Activated naive CD4-positive, alpha-beta T cell treated with anti-CD3 and anti-CD28 coated beads, Interleukin-2, amount 50 U/mL, for 72 hours (primary cell): ENCODE measurements at places on chromosomes 13 and 19.

DNA sequence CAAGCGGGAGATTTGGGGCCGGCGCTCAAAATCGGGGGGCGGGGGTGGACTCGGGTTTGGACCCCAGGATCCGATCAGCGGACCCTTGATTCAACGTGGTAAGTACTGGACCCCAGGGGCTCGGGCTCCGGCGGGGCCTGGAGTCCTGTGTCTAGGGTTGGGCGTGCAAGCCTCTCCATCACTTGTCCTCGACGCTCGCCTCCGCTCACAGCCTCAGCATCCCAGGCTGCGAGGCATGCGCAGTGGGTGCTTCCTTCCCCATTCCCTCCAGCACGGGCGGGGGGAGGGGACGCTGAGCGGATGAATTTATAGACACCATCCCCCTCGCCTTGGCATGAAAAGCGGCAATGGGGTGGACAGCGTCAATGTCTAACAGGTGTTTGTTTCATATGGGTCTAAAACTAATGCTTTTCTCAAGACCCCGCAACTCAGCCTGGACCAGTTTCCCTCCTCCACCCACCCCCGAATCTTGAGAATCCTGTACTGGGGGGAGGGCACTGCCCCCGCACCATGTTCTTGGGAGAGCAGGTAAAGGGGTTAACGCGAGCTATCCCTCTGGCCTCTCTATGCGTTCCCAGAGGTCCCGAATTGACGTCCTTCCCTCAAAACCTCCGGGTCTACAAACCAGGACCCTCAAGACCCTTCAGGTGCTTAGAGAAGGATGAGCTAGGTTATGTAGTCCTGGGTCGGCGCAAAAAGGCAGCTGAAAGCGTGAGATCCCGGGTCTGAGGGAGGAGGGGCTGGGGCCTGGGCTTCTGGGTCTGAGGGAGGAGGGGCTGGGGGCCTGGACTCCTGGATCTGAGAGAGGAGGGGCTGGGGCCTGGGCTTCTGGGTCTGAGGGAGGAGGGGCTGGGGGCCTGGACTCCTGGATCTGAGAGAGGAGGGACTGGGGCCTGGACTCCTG, 579 bp downstream of the CPT1C start:
- DNase-seq, result no peak

DNA sequence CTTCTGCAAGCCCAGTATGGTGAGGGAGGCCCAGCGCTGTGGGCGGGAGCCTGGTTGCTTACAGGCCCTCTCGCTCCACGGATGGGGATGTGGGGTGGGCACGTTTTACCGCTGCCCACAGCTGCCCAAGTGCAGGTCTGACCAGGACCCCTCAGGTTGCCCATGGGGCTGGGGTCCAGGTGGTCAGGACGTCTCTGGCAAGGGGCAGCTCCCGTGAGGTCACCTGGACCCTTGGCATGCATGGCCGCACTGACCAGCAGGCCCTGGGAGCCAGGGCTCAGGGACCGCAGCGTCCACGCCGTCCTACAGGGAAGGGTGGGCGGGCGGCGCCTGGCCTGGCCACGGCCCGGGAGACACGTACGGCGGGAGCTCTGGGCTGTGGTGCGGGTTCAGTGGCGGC, 32.8 kb downstream of the GAS6 start:
- DNase-seq, result no peak

DNA sequence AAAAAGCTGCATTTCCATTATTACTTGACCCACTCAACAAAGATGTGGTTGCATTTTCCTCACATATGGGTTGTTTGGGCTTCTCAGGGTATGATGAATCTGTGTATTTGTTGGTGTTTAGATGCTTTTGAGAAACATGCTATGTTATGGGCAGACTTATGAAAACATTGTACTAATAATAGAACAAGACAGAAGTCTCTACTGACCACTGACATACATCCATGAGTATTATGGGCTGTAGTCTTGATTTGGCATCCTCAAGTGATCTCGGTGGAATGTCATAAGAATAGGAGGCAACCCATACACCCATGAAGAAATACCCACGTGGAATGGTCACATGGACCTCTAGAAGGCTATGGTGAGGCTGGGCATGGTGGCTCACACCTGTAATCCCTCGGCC, 36.3 kb upstream of the ABCC4 start:
- DNase-seq, result no peak

- DNase-seq, result no peak
Measured at GRCh38 chr13:89214185-89214584, 1543.0 kb downstream of the SLITRK5 start.

GRCh38 chr19:4717191-4717965, 6.3 kb downstream of the DPP9 start:
- DNase-seq, result no peak

DNA sequence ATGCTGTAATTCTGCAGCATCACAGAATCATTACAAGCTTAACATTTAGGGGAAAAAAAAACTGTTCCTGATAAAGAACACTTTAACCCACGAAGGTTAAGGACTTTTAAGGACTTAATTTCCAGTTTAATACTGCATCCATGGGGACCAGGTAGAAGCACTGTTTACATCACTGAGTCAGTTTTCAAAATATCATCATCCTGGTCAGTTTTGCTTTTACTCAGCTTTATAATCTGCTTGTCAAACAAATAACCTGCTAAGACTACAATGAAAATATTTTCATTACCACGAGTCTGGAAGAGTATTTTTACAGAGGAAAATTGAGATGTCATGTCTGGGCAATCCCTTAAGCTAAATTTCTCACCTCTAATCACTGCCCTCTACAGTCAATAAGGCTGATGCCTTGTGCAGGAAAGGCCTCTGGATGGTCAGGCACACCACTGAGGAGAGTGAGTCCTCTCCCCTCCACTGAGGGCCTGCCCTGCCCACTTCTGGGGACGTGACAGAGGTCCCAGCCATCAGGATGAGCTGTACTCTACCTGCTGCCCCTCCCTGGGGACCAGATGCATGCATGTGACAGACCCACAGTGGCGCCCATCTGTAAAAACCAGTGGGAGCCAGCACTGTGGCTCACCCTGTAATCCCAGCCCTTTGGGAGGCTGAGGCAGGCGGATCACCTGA, 31.0 kb downstream of the FOXO1 start:
- no peak for DNase-seq

- DNase-seq, result no peak
Measured at GRCh38 chr19:40674291-40674690, 16.2 kb downstream of the NUMBL start.

DNA sequence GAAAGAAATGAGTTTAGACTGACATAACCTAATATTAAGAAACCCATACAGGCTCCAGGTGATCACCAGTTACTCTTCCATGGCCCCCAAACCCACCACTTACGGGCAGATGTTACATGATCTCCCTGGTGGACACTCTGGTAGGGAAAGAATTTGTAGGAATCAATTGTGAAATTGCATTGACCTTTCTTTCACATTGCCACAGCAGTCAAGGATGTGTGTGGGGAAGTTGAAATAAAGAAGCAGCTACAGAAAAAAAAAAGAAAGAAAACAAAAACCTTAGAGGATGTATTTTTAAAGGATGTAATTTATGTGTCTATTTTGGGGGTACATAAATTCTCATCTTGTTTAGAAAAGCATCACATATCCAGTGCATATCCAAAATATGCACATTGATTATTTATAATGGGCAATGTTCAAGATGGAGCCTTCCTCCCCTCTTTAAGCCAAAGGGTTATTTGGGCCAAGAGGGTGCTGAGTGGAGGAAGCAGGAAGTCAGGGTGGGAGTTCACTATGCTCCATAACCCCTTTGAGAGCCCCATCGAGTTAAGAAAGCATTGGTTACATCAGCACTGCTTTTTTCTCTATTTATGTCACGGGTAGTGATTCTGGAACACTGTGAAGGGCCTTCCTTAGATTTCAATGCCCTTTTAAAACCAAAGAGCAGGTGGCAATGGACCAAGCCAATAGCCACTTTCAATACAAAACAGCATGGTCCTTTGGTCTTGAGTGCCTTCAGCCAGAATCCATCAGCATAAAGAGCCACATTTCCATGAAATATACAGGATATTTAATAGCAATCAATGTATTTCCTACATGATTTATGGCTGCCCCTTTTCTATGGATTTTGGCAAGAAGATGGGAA, 169.6 kb downstream of the LACC1 start:
- DNase-seq, result no peak

GRCh38 chr19:50331221-50331993, 2.2 kb upstream of the KCNC3 start:
- no peak for DNase-seq

- no peak for DNase-seq
Measured at GRCh38 chr13:109735436-109735966, 50.9 kb downstream of the IRS2 start.

- DNase-seq, result no peak
Measured at GRCh38 chr13:60351855-60352615, 45.0 kb upstream of the TDRD3 start.

GRCh38 chr13:94829837-94830365, 117.6 kb upstream of the SOX21 start:
- no peak for DNase-seq

DNA sequence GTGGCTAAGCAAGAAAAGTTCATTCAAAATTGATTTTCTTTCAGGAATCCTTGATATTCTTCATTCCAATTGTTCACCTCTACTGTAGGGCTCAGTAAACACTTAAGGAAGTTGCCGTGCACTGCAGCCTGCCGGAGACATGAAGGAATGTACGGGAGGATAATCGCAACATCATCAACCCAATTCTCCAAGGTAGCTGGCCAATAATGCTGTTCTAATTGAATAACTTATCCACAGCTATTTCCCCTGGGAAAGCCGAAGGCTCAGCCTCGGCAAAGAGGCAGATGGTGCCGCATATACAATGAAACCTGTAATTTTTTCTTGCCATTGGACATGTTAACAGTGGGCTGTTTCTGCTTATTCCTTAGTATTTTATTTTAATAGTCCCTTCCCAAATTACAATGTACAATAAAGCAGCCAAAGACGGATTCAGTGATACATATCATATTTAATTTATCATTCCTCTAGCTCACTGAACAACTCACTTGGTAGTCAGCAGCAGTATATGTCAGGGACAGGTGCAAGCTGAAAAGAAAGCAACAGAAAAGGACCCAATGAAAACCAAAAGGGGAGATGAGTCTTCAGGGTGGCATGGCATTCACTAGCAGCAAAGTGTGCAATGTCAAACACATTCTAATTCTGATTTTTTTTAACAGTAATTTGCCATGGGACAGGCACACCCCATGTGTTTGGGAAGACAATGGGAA, 420.5 kb upstream of the KLF12 start:
- DNase-seq, result no peak

DNA sequence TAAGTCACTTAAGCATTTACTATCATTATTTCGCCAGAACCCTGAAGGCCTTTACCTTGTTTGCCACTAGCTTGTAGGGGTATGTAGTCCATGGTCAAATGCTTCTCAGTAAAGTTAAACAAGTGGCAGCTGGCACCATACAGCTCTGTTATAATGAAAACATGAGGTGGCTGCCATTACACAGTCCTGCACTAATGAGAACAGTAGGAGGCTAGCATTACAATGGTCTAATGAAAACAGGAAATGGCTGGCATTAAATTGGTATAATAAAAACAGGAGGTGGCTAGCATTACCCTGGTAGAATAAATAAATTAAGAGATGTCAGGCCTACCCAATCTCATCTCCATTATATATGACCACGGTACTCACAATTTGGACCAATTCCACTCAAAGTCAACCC, 107.5 kb downstream of the PCDH17 start:
- no peak for DNase-seq

GRCh38 chr19:13689085-13689484, 75.2 kb upstream of the MRI1 start:
- no peak for DNase-seq

GRCh38 chr19:30385666-30386065, 13.5 kb downstream of the ZNF536 start:
- no peak for DNase-seq

DNA sequence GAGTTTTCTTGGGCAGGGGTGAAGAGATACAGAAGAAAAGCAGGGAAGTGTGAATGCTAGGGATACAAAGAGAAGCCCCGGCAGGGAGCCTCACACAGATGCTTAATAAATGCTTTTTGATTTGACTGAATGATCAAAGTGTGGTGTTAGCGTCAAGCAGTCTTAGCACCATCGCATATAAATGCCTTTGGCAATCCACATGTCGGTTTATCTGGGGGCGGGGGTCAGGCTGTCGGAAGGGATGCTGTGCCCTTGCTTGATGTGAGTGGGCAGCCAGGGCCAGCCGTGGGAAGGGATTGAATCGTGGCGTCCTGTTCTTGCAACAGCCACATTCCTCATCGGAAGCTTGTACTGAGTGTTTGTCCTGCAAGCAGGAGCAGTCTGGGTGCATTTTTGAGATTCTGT, 173.1 kb downstream of the LACC1 start:
- no peak for DNase-seq

DNA sequence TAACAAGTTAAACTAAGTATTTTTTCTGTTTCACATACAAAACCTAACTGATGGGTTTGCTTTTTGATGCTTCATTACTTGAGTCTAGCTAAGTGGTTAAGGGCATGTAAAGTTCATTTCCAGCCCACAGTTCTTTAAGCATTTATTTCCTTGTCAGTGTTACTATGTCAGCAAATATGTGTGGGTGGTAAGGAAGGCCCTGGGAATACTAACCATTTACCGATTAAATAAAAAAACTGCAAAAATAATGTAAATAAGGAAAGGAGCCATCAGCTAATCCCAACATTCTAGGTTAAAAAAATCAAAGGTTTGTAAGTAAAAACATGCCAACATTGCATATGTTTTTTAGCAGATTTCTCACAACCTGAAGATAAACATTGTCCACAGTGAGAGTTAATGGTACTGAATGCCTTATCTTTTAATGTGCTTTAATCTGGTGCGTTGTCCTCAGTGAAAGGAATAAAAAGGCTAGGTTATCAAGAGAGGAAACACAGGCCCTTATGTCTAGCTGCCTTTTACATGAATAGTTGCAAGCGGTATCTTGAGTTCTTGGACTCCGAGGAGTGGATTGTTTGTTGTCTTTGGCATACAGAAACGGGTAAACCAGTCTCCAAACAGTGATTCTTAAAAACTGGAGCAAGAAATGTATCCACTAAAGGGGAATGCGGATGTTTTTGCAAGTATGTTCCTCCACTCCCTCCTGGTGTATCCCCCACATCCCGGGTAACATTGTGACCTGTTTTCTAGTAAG, 949.6 kb upstream of the SLC10A2 start:
- DNase-seq, result no peak

- peak; percentile 30 for DNase-seq
Measured at GRCh38 chr13:111385183-111385857, 64.9 kb downstream of the TEX29 start.

DNA sequence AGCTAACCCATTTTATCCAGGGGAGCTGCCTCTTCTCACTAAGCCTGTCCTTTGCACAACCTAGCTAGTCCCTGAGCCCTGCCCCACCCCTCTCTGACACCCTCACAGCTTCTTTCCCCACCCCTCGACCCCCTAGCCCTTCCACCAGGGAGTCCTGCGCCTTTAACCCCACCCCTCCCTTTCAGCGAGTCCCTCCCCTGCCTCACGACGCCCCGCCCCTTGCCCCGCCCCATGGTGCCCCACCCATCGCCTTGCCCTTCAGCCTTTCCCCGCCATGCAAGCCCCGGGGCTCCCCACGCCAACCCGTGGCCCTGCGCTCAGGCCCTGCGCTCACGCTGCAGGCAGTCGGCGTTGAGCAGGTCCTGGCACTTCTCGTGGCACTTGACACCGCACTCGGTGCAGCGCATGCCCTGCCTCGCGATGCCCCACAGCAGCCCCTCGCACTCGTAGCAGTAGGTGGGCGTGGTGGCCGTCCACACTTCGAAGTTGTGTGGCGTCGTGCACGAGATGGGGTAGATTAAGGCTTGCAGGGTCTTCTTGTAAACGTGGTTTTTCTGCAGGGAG, 40.0 kb downstream of the UNC13A start:
- DNase-seq, result no peak

GRCh38 chr19:43765109-43765876, 10.5 kb upstream of the SMG9 start:
- peak; percentile 82 for DNase-seq

GRCh38 chr13:43663474-43664090, 123.2 kb downstream of the ENOX1 start:
- DNase-seq, result no peak

- no peak for DNase-seq
Measured at GRCh38 chr19:8500158-8500557, 2.3 kb downstream of the PRAM1 start.
